ENCODE measurements at places on chromosomes 7 and 10.
A peak's percentile ranks its signal among the peaks of the same experiment; 100 is the strongest.

DNA sequence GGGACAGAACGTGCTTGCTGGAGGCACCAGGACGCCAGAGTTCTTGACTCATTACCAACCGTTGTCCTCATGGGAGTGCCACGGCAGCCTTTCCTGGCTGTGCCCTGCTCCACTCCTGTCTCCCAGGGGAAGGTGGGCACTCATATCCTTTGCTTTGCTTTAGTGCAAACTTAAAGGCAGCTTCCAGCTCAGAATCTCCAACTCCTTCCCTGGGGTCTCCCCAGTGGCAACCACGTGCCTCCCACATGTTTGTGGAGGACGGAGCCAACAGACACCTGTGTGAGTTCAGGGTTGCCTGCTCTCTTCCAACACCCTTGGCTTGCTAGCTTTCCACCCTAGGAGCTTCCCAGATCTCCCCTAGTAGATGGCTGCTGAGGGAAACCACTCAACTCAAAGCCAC is 52.0 kb upstream of the HMX3 start:
- DNase-seq: no peak

DNA sequence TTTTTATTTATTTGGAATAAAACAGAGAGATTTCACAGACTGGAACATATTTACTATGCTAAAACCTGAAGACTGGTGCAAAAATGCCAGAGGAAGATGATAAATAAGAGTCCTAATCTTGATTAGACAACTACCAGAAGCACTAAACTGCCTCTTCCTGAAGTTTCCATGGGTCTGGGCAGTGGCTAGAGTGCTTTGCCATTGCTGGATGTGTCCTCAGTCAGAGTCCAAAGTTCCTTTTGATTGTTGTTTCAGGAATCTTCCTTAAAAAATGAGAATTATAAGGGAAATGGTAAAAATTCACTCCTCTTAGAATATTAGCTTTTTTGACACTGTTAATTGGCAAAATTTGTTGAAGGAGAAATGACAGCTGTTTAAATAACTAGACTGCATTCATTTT is 86.3 kb upstream of the AHR start:
- DNase-seq: no peak

DNA sequence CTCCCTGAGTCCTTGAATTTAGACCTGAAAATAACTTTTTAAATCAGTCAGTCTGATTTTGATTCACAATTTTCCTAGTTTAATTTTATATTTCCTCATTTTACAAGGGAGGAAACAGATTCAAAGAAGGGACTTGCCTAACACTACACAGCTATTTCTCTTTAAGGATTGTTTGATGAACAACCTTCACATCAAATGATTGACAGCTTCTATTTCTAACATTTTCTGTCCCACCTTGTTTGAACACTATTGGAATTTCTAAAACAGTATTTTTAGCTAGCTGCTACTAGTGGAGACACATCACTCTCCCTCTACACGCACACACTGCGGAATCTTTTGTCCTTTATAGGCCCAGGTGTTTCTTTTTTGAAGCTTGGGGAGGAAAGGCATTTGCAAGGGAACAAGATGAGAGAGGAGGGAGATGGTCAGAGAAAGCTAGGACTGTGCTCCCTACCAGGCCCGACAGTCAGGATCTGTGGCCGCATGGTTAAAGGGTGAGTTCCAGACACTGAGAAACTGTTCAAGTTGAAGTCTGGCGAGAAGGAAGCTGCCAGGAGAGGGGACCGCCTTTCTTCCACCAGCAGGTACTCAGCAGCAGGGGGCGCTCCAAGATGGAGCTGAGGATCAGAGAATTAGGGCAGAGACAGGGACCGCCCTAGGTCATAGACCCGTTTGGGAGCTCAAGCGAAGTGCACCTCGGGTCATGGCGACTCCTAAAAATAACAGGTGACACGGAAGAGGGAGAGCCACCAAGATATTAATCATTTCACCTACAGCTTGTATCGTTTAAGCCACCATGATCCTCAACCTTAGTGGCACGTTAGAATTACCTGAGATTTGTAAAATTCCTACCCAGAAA is 49.7 kb downstream of the DNAJC12 start:
- DNase-seq: peak; percentile 57

- no peak for DNase-seq
Observed at GRCh38 chr7:33327427-33327826, 198.1 kb downstream of the BBS9 start.

DNA sequence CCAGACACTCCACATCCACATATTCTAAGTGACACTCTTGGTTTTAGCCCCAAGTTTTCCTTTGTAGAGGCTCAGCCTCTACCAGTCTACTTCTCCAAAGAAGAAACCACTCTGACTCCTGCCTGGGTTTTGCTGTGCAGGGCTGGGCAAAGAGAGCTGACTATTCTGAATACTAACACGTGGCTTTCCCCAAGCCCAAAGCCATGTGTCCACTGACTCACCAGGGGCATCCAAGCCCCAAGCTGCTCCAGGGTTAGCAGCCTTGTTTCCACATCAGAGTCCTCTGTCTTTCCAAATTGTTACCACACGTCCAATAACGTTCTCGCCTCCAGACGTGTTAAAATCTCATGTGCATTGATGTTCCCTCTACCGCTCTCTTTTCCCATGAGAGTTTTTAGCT is 8.7 kb downstream of the GALNTL5 start:
- DNase-seq: no peak

DNA sequence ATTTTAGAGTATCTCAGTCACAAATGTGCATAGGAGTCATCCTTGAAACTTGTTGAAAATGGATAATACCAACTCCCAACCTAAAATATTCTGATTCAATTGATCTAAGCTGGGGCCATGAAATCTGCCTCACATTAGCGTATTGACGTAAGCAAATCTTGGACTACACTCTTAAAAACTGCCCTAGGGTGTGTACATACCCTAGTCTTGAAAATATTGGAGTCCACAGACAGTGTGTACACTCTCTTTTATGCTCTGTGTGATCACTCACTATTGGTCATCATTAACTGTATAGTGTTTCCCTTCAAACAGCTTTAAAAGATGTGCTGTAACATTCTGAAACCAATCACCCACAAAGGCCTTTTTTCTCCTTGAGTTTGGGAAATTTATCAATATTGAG is 102.9 kb upstream of the FERD3L start:
- DNase-seq: no peak

DNA sequence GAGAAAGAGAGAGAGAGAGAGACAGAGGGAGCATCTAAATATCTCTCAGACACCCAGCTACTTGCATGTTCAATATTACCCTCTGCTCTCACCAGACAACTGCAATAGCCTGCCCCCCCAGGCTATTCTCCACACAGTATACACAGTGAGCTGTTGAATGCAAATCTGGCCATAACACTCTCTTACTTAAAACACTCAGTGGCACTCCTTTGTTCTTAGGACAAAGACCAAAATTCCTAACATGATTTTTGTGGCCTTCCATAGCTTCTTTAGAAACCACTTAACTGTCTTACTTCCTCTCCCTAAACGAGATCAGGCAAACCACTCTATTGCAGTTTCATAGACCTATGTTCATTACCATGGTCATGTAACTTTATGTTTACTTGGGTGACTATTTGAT is 903.6 kb upstream of the AUTS2 start:
- DNase-seq: no peak

DNA sequence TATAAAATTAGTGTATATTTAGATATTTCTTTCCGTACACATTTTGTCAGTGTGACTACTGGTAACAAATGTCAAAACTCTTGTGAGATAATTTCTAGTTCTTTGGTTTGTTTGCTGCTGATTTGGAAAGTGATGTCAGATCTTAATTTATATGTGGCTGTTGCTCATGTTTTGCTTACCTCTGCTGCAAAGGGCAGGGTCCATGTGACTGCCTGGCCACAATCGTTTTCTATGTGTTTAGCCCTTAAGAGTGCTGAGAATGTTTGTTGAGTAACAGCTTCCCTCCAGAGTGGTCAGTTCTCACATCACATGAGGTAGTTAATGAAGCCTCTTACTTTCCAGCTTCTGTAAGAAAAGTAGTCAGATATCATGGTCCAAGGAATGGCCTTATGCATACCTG is 4.2 kb downstream of the NRBF2 start:
- no peak for DNase-seq

GRCh38 chr7:93579431-93579830 is 4.9 kb upstream of the CALCR start:
- no peak for DNase-seq

DNA sequence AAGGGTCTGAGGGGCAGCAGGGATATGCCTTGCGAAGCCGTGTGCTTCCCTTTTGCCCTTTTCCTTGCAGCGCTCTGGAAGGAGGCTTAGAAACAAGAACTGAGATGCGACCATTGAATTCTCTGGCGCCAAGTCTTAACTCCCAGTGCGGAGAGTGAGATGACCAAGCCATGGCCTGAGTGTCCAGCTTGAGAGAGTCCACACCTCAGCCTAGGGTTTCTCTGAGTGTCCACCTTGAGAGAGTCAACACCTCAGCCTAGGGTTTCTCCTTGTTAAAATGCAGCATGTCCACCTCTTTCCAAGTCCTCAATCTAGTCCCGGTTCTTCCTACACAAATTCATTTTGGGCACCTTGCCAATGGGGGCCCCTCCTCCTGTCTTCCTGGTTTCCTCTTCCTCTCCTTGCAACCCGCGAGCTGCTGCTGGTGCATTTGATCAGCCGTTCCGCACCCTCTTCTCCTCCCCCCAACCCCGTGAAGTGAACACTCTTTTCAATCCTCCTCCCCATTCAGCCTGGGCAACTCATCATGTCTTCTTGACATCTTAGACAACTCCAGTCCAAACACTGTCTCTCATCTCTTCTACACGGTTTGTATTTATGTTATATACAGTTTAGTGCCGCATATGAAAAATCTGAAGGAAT is 178.2 kb upstream of the PITRM1 start:
- no peak for DNase-seq

- DNase-seq: no peak
Observed at GRCh38 chr7:27697861-27698430, 35.3 kb upstream of the HIBADH start.

GRCh38 chr10:47451273-47451997 is 32.5 kb downstream of the ANXA8 start:
- no peak for DNase-seq

GRCh38 chr10:5211696-5212536 is 15.3 kb downstream of the AKR1C4 start:
- no peak for DNase-seq

DNA sequence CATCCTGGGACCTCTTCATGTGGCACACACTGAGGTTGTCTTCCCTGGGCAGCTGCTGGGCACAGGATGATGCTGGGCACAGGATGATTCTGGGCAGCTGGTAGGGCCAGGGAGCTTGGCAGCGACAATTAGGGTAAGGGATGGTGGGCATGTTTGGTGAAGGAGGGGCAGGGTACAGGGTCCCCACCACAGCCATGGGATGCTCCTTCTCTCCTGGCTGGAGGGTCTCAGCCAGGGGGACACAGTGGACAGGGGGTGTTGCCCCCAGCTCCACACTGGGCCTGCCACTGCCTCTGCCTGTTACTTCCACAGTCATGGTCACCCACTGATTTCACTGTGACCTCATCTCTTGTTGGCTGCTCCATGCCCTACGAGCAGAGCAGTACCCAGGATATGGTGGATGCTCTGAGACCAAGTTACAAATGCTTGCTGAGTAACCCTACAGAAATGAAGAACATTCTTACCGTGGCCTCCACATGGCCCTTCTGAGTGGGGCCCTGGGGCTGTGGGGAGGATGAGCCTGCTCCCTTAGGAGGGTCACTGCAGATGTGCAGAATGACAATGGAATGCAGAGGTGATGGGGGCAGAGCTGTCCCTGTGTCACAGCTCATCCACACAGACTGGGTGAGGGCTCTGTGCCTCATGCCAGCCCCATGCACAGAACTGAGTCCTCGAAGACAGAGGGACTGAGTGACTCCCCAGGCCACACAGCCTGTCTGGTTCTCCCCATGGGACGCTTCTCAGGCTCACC is 28.4 kb upstream of the RET start:
- DNase-seq: no peak

GRCh38 chr7:72292118-72292517 is 120.0 kb downstream of the CALN1 start:
- DNase-seq: no peak

DNA sequence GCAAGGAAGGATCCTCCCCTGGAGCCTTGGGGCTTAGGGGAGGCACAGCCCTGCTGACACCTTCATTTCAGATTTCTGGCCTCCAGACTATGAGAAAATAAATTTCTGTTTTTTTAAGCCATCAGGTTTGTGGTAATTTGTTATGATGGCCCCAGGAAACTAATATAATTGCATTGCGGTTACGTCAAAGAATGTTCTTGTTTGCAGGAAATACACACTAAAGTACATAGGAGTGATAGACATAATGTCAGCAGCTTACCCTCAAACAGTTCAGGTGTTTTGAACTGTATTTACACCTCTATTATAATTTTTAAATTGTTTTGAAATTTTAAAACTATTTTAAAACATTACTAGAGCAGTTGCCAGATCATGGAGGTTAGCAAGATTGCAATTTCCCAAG is 12.6 kb upstream of the FHIP2A start:
- no peak for DNase-seq

GRCh38 chr10:128461991-128462390 is 335.8 kb upstream of the MKI67 start:
- no peak for DNase-seq

DNA sequence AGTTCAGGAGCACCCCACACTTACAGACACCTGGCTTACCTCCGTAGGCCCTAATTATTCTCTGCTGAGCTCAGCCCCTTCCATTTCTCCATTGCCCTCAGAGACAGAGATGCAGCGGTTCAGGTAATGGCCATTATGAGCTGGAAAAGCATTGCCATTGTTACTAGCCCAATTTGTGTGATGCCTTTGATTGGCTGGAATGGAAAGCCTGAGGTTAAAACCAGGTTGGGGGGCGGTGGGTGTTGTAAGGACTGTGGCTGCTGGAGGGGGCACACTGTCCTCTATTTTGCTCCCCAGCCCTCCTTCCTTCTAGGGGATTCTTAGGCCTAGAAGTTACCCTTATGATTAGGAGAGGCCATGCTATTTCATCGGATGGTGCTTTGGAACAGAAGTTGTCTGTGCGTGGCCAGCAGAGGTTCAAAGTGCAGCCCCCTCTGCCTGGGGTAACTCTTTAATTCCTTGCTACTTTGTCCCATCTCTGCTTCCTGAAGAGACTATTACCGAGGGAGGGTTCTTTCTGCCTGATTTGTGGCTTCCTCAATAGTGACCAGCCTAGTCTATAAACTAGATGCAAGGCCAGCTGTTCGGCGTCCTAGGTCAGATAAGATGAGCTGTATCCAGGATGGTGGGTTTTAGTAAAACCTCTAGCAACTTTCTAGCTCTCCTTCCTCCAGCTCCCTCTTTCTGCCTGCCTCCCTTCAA is 14.2 kb upstream of the ACSL5 start:
- no peak for DNase-seq

- DNase-seq: no peak
Observed at GRCh38 chr10:49397036-49397999, 1.4 kb upstream of the DRGX start.

GRCh38 chr10:49539320-49539885 is 482 bp upstream of the ERCC6 start:
- DNase-seq: no peak

DNA sequence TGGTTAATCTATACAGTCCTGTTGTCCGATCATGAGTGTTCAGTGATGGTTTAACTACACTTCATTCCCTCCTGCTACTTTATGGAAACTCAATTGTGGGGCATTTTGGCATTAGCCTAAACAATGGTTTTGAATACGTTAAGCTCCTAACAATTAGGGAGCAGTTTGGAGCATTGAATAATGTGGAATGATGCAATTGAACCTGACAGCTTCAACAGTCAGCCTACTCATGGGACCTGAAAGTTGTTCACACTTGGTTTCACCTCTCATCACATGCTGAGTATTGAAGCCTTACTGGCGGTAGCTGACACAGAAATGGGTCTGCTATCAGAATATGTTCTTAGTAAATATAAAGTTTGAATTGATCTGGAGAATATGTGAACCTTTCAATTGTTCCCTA is 186.1 kb downstream of the MLLT10 start:
- no peak for DNase-seq

- no peak for DNase-seq
Observed at GRCh38 chr7:124922200-124922599, 7.4 kb downstream of the POT1 start.
